IMR-90 (cell line): ENCODE measurements at places on chromosomes 13 and 19. TPM values are rescaled to one million over a fixed set of nuclear protein-coding genes. Genes with fewer than 3 reads are reported as not detected.

DNA sequence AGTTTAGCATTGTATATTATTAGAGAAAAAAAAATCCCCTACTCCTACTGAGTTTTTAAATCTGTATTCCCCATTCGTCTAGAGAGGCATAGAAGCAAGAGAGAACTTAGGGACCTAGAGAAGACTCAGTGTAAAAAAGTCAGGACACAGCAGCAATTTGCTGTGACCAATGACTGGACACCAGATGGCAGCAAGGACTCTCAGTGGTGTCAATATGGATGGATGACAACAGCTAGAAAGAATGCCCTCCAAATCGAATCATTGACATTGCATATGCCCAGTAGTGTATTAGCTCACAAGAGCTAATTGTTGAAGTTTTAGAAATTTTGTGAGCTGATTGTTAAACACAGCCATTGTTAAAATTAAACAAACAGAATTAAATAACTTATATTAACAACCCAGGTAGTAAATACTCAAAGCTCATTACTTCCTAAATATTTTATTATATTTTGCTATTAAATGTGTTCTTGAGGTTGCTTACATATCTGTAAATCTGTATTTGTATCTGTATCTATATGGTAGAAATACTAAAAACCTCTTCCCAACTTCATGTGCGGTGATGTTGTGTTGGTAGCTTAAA lies 43.9 kb downstream of the SIAH3 start:
- peak; percentile 17 for DNase-seq

Gene IZUMO2
- total RNA-seq, result not detected in 2 replicates

DNA sequence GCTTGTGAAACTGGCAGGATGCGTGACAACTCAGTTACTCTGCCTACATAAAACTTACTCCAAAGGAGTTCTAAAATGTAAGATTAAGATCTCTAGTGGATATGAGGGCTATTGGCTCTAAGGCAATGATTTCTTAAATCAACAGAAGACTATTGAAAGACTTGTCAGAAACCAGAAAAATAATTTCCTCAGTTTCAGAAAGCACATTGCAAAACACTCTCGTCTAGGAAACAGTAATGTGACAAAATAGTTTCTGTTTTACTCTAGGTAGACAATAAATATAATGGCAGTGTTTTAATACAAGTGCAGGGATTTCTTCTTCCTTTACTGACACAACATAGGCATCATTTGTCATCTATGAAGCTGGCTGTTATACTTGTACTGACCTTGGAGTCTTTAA lies 230.1 kb downstream of the KCTD12 start:
- DNase-seq, result no peak

- DNase-seq, result no peak
These were observed 229.8 kb upstream of the IPO5 start for GRCh38 chr13:97723655-97724054.

DNA sequence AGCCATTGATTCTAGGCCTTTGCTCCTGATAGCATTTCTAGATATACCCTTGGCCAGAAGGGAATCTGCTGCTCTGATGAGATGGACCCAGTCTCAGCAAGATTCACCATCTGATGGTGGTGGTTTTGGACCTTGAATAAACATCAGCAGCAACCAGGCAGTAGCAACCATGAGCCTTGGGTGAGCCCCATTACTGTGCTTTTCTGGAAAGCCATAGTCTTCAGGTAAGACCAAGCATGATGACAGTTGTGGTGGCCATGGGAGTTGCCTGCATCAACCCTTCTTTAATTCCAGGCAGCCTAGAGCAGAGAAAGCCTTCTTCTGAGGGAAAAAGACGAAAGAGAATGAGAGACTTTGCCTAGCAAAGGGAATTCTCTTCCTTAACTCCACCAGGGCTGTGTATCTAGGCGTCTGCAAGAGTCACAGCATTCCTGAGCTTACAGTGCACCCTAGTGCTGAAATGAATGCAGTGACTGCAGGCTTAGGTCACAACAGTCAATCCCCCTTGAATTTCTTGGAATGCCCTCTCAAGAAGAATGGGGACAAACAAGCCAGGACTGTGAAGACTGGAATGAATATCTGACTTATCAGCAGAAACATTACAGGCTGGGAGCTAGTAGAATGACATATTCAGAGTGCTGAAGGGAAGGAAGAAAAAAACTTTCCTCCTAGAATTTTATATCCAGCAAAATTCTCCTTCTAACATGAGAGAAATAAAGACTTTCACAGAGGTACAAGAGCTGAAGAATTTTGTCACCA lies 942.4 kb upstream of the PCDH20 start:
- peak; percentile 71 for DNase-seq

GRCh38 chr13:73607489-73608156 lies 526.6 kb downstream of the KLF12 start:
- DNase-seq, result peak; percentile 46

- DNase-seq, result no peak
These were observed 415.2 kb upstream of the SGCG start for GRCh38 chr13:22765547-22765946.

- DNase-seq, result no peak
These were observed 2023.3 kb upstream of the PCDH20 start for GRCh38 chr13:63438951-63439350.

GRCh38 chr19:18173572-18174288 lies at the start of gene IFI30:
TSS of gene IFI30 (plus strand) at chr19:18173813. CDS start at chr19:18173842, 29 bp downstream.
- no peak for DNase-seq

DNA sequence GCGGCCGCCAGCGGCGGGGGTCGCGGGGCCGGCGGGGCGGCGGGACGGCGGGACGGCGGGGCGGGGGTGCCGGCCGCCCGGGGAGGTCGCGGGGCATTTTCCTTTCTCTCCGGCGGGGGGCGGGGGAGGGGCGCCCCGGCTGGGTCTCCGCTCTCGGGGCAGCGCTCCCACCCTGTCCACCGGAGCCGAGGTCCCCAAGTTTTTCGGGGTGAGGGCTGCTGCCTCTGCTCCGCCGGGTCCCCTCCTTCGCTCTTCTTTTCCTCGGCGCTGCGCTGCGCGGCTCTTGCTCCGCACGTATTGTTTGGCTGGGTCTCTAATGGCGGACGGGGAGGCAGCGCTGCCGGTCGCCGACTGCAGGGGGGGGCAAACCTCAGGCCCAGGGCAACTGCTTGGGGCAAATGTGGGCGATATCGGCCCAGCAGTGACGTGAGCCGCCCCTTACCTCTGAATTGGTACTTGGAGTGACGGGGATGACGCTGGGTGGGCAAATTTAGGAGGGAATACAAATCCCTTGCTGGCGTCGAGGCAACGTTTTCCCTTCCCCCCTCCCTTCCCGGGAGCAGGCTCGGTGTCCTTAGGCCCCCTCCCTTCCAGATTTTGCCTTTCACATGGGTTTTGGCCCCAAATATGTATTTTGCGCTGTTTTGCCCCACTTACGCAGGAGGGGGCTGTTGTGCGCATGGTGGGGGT lies 759 bp downstream of the ZMYM2 start:
- peak; percentile 39 for DNase-seq

Gene TNFSF13B
- total RNA-seq, result 0.54 and 0.56 TPM in 2 replicates

Gene PLIN5
- total RNA-seq, result not detected in 2 replicates

DNA sequence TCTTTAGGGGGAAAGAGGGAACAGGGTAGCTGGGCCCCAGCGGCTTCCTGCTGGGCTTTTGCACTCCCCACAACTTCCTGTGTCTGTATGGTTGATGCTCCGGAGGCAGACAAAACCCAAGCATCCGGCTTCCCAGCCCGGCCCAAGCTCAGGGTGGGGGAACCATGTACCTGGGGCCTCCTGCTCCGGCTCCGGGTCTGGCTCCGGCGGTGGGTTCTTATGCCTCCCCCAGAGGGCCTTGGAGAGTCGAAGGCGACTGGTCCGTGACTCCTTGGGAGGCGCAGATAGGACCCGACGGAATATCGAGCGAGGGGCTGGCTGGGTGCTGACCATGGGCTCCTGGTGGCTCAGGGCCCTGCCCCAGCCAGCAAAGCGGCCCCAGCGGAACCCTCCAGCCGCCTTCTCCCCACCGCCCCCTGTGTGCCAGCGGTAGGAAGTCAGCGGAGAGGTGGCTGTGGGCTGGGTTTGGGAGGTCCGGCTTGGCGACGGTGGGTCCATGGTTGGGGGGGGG lies 428 bp downstream of the RASAL3 start:
- DNase-seq, result no peak

Gene FUT1
- total RNA-seq, result under 0.01 and 0.18 TPM in 2 replicates

Gene C19orf67
- total RNA-seq, result not detected in 2 replicates

Gene TMEM145
- total RNA-seq, result under 0.01 and 2.5 TPM in 2 replicates

DNA sequence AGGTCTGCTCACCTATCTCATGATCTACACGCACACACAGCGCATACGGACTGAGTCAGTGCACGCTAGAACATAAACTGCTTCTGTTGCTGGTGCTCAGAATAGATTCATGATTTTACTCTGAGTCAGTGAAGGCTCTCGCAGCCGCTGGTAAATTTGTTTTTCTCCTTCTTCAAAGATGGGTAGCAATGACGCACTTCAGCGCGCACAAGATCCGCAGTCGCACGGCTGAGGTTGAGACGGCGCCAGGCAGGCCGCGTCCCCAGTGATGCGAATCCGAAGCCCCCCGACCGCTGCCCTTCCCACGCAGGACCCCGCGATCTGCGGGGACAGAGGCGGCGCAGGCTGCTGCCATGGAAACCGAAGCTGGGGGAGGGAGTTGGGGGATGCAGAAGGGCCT lies 103.7 kb upstream of the USP29 start:
- DNase-seq, result no peak

- DNase-seq, result no peak
These were observed 21.0 kb upstream of the FBL start for GRCh38 chr19:39867133-39867532.

GRCh38 chr19:3982701-3983541 lies 2.3 kb downstream of the EEF2 start:
- DNase-seq, result peak; percentile 74

DNA sequence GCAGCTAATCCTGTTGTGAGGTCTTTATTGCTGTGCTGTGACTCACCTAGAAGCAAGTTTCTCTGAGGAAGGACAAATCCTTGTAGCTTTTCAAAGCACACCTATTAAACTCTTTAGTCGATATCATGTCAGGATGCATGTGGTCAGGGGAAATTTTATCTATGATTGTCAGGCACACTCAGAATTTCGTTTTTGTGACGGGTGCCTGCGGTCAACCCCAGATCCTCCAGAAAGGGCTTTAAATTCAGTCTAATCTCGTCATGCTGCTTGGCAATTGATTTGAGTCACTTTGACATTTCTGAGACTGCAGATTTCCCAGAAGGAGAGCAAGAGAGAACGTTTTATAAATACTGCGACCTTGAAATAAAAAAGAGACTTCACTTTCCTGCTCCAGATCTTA lies 316.9 kb downstream of the FGF9 start:
- DNase-seq, result no peak

DNA sequence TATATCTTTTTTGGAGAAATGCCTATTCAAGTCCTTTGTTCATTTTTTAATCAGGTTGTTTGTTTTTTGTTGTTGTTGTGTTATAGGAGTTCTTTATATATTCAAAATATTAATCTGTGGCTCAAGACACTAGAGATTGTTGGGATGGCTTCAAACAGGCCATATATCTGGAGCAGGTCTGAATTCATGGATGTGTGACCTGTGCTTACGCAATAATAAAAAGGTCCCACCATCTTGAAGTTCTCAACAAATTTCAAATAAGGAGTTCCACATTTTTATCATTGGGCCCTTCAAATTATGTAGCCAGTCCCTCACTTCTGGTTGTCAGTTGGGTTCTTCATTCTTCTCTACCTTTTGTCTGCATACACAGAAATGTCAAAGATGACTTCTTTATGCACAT lies 17.7 kb upstream of the NUDT15 start:
- no peak for DNase-seq

Gene ZNF850
- 7.2 and 8.3 TPM in 2 replicates for total RNA-seq
